ENCODE measurements at places on chromosomes 5 and 9.
A peak's percentile ranks its signal among the peaks of the same experiment; 100 is the strongest.

DNA sequence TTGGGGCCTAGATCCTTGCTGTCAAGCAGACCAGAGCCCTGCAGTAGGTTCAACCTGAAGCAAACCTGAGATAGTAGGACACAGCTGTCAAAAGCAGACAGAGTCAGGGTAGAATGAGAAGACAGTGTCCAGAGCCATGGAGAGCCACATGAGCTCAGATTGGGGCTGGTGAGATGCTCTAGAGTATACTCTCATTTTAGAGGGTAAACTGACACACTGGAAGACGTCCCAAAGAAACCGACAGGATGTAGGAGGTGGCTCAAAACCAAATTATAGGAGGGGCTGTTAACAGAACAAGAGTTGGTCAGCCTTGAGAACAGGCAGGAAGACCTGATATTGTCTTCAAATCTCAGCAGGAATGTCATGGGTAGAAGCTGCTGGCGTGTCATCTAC is 11.5 kb downstream of the CCDC69 start:
- DNase-seq: no peak

GRCh38 chr9:114273461-114273881 is 49.4 kb upstream of the ORM1 start:
- DNase-seq: peak; percentile 23

GRCh38 chr5:147177125-147177840 is 57.5 kb upstream of the STK32A start:
- no peak for DNase-seq

DNA sequence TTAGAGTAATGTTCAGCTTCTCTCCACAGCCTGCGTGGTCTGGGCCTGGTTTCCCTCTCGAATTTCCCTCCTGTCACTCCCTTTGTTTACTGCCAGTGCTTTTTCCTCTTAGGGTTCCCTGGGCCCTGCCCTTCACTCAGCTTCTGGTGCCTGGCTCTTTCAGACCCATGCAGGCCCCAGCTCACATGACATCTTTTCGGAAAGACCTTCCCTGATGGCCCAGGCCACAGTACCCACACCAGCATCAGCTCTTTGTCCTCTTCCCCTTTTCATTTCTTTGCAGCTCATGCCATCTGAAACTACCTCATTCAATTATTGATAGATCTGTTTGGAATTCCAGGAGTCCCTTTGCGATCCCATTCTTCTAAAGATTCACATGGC is 68.1 kb upstream of the ABL1 start:
- DNase-seq: no peak

DNA sequence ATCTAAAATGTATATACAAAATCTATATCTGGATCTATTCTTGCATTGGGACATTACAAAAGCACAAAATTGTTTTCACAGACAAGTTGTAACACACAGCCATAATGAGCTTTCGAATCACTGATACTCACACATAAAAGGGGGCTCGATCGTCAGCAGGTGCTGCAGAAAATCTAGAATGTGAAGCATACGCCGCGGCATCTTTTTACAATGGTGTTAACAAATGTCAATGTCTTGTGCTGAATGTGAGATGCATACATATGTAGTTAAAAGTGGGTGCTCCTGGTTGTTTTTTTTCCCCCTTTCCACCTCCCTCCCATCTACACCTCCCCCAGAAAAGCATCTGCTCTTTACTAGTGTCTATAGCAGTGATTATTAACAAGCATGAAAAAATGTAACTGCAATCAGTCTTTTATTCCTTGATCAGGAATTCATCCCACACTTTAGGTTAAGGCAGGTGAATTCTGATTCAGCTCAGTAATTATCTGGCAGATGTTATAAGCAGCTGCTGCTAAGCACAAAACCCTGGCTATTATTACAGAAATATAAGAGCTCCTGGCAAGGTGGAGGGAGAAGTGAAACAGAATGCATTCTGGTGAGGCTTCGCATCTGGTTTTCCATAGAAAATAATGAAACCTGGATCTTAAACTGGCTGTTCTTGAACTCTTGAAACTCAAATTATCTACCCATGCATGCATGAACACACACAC is 114.1 kb downstream of the MPDZ start:
- DNase-seq: no peak

DNA sequence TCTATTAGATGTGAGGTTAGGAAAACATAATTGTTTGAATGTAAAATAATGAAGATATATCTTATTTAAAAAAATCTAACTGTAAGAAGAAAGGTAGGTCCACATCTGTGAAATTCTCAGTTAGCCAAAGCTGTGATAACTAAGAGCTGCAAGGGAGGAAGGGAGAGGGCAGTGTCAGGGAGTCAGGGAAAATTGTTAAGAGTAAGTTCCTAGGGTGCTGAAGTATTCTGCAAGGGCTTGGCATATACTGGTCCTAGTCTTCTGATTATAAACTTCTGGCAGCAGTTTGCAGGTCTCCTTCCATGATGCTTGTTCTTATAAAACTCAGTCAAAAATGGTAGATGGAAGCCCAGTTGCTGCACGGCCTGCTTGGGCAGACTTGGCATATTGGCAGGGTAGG is 233.2 kb downstream of the NMUR2 start:
- no peak for DNase-seq

- no peak for DNase-seq
Measured at GRCh38 chr5:97010606-97011005, 74.7 kb downstream of the LNPEP start.

GRCh38 chr5:132812781-132813598 is at the start of gene SOWAHA:
SOWAHA (plus strand) TSS chr5:132813302; CDS start chr5:132813622, 320 bp downstream.
- no peak for DNase-seq

DNA sequence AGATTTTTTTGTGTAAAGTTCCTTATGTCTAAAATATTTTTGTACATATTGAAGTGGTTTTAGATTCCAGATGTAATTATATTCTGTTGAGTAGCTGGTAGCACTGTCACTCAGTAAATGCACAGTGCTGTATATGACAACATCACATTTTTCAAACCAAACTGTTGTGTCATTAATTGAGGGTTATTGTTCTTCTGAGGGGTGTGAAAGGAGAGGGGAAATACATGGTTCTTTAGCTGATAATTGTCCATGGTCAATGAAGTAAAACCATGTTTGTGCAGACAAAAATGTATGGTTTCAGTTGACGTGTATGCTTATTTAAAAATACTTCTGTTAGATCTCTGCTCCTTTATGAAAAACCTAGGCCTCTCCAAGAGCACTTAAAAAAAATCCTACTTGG is 3.3 kb downstream of the ZNF462 start:
- DNase-seq: no peak

DNA sequence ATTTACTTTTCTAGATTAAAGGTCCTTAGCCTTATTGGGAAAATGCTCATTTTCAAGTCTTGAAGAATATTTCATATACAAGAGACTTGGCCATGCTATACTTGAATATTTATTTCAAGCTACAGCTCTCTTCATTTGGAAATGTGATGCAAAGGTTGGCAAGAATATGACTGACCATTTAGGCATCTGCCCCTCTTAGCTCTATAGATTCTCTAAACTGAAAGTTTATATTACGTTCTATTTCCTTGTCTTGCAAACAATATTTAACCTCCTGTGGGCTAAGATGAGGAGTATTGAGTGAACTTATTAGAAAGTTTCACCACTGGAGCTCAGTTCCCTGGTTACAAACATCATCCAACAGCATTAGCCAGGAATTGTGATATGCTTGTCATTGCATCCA is 593.1 kb downstream of the MAT2B start:
- DNase-seq: no peak

DNA sequence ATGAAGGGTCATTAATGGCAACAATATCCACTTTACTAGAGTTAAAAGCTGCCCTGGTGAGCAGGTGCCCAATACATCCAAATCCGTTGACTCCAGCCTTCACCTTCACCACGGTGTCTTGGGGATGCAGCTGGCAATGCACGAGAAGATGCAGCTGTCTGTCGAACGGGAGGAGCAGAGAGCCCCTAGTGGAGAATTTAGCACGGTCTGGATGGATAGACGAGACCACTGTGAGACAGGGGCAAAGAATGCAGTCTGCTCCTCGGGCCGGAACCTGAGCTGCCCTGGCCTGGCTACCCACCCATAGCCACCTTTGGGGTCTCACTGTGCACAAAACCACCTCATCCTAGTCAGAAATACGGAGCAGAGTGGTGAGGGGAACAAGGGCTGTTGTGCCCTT is 35.1 kb downstream of the ADRA1B start:
- no peak for DNase-seq

DNA sequence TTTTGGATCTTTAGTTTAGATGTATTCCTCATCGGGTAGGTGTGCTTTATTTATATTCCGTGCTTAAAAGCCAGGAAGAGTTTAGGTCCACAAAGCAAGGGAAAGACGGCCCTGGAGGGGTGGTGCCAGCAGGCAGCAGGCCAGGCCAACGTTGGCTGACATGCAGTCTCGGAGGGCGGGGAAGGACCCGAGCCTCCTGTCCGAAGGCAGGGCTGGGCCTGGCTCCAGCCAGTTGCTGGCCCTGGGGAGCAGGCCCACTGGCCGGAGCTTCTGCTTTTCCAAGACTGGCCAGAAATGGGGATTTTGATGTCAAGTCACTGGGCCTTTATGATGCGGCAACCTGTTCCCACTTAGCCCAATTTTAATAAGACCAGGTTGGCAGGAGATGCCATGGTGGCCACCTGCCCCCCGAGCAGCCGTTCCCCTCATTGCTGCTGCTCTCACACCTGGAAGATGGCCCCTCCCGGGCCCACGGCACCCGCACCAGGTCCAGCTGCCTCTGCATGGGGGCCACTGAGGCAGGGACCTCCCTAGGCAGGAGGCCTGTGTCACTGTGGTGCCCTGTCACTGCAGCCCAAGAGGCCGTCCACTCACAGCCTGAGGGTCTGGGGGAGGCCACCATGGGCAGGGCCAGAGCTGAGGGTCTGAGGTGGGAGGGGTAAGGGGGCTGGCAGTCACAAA is 23.2 kb downstream of the LPCAT1 start:
- DNase-seq: peak; percentile 81

DNA sequence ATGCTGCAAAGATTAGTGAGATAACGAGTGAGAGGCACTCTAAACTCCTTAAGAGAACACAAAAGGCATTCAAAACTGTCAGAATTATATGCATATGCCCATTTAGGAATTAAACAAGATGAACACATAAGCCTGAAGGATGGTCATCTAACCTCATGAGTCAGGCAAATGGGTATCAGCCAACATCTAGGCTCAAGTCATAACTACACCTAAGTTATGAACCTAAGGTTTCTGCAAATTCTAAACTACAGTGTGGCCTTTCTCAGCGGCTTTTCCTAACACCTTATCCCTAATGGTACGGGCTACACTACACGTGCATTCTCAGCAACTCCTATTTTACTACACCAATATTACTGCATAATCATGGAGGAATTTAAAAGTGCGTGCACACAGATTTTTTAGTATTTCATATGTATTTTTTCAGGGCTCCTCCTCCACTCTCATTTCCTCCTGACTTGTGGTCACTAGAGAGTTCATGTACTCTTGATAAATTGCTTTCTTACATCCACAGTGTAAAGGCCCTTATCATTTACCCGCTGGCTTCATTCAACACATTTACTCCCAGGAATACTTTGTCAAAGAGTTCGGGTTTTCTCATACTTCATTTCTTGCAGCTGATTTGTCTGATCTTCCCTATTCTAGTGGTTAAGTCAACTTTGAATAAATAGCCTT is 316.5 kb downstream of the BNC2 start:
- no peak for DNase-seq

GRCh38 chr5:87885758-87886157 is 382.9 kb downstream of the TMEM161B start:
- DNase-seq: no peak

- no peak for DNase-seq
Measured at GRCh38 chr9:126838055-126838811, 22.2 kb upstream of the ZBTB34 start.

GRCh38 chr9:133187561-133188005 is 21.5 kb downstream of the OBP2B start:
- no peak for DNase-seq

DNA sequence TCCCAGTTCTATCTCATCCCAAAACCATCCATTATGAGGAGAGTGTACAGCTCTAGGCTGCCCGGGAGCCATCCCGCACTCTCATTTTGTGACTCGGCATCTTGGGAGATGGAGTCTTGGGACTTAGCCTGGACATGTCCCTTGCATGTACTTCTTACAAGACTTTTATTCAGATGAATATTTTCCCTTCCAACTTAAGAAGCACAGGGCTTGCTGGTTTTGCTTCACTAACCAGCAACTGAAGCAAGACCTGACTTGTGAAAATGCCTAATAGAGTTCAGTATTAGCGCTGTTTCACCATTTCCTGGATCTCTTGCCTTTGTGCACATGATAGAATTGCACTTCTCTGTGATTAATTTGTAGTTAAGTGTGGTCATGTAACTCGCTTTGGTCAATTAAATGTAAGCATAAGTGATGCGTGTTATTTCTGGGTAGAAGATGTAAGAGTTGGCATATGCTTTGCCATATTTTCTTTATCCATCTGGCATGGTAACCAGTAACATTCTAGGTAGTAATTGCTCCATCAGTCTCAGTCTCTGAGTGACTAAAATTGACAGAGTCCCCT is 55.8 kb downstream of the PDCD1LG2 start:
- no peak for DNase-seq

DNA sequence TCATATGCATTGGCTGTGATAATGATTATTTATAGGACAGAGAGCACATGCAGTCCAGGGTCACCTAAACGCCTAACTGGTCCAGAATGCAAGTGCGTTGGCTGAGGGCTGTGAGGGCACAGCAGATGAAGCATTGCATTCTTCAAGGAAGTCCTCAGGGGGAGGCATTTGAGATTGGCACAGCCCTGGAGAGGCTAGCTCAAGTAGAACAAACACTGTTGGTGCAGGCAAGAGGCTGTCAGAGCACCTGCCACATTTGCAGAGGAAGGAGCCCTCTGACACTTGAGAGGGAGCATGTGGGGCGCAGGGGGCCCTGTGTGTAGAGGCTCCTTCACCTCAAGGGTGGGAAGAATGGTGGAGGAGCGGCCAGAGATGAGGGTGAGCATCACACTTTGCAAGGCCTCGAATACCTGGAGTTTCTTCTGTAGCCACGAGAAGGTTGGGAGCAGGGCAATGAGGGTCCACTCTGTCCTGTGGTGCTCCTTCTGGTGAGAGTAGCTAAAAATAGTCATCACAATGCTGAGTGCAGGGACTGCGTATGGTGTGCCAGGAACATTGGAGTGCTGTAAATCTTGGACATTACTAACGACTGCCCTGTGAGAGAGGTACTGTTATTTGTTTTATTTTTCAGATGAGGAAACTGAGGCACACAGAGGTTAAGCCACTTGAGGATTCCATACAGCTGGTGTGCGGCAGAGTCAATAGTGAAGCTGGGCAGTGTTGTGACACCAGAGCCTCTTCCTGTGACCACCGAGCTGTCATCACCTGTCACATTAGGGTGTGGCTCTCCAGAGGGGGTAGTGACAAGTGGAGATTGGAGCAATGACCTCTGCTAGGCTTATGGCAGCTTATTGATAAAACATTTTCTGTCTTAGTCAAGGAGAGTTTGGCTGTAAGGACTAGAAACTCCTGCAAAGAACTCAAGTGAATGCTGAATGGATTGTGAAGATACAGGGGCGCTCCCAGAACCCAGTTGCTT is 100.2 kb downstream of the PIP5K1B start:
- peak; percentile 66 for DNase-seq

All from lower lobe of right lung (tissue), 2 donors.